CD4-positive, alpha-beta T cell treated with Interferon alpha-2 for 1 hour (primary cell): ENCODE measurements at places on chromosomes 5 and 9.

DNA sequence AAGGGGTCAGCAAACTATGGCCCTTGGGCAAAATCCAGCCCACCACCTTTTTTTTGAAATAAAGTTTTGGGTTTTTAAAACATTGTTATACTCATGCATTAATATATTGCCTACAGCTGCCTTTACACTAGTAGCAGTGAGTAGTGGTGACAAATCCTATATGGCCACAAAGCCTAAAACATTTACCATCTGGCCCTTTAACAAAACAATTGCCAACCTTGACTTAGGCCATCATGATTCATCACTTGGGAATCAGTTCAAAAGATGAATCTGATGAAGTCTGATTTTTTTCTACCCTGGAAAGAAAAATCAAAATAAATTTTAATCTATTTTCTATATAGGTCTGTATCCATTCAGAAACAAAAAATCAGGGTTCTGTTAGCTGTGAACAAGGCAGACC lies 484.9 kb downstream of the BNC2 start:
- no peak for DNase-seq

DNA sequence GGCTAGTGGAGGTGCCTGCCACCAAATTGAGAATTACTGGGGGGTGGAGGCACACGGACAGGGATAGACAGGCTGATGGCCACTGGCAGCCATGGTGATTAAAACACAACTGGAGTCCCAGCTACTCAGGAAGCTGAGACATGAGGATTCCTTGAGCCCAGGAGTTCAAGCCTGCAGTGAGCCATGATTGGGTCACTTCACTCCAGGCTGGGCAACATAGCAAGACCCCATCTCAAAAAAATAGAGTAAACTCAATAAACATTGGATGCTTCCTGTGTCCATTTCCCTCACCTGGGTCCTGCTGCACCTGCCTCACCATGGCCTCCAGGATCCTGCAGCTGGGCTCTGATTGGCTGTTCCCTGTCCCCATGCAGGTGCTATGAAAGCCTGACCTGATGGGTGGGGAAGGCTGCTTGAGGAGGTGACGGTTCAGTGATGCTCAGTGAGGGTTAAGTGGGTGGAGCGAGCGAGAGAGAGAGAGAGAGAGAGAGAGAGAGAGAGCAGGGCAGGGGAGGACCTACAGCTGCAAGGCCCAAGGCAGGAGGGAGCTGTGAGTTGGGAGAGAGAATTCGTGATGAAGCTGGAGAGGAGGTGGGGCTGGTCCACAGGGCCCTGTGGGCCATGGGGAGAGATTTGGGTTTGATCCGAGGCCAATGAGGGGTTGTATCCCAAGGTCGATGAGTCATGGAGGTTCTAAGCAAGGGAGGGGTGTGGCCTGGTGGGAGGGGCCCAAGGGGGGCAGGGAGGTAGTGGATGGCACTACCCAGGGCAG lies 36.7 kb upstream of the FUBP3 start:
- no peak for DNase-seq

GRCh38 chr5:54446379-54446732 lies 9.1 kb upstream of the HSPB3 start:
- DNase-seq: no peak

GRCh38 chr5:130605234-130605633 lies 559.8 kb downstream of the HINT1 start:
- no peak for DNase-seq

GRCh38 chr5:151288180-151288579 lies 15.4 kb downstream of the SLC36A3 start:
- no peak for DNase-seq

GRCh38 chr5:54646356-54647101 lies 129.0 kb downstream of the SNX18 start:
- DNase-seq: peak; percentile 77

GRCh38 chr5:115329475-115329874 lies 33.0 kb upstream of the CCDC112 start:
- DNase-seq: no peak

DNA sequence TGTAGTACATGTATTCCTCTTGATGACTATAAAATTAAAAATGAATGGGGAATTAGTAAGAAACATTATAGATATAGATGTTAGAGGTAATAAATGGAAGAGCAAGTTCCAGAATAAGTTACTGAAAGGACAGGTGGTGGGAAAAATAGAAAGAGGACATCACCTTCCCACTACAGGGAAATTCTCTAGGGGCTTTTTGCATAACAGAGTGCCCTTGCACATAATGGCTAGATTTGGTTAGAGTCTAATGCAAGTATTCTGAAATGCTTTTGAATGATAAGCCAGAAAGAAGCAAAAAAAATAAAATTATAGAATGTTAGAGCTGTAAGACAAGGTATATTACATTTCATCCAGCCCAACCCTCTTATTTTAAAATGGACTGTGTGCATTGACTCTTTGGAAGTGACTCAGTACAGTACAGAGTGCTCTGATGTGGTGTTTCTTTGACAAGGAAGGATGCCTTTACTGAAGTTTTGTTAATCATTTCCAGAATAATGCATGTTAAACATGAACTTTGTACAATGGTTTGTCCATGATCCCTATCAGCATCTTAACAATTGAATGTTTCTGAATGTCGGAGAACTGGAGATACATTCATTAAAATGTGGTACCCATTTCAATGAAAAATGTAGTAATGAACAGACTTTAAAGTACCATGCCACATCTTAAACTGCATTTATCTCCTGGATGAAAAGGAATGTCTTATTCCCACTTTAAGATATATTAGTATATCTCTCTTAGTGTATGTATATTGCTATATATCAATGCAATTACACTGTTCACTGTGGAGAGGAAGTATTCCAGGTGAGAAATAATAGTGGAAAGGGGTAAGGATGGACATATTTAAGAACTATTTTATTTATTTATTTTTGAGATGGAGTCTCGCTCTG lies 391.1 kb downstream of the ADGRV1 start:
- DNase-seq: no peak

DNA sequence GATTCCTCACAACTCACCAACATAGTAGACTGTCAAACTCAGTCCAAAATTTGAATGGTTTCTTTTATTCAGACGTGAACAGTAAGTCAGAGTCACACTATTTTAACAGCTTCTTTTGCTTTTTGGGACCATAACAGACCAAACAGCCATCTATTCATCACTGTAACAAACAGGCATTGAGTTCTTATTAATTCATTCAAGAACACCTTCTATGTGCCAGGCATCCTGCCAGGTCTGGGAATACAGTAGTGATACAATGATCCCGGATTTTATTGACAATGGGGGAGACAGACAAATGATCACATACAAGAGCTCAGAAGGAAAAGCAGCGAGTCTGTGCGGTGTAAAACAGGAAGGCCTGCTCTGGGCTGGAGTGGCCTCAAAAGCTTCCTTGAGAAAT lies 153.3 kb upstream of the ERCC6L2 start:
- DNase-seq: no peak

DNA sequence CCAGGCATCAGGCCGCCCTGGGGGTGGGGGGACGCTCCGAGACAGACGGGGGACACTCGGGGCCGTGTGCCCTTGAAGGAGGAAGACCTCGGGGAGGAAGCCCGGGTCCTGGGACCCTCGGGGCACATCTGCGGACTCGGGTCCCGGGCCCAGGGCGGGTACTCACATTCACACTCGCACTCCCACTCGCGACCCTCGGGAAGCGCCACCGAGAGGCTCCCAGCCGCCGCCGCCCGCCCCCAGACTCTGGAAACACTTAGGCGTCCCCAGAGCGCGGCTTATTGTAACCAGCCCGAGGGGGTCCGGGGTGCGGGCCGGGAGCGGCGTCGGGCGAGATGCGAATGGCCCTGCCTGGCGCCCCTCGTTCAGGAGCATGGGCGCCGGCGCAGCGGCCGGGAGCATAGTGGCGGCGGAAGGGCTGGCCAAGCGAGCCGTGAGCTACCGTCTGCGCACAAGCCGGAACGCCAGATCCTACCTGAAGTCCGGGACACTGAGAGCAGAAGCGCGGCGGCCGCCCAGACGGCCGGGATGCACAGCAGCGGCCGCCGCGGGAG lies 559 bp downstream of the ROR2 start:
- no peak for DNase-seq

DNA sequence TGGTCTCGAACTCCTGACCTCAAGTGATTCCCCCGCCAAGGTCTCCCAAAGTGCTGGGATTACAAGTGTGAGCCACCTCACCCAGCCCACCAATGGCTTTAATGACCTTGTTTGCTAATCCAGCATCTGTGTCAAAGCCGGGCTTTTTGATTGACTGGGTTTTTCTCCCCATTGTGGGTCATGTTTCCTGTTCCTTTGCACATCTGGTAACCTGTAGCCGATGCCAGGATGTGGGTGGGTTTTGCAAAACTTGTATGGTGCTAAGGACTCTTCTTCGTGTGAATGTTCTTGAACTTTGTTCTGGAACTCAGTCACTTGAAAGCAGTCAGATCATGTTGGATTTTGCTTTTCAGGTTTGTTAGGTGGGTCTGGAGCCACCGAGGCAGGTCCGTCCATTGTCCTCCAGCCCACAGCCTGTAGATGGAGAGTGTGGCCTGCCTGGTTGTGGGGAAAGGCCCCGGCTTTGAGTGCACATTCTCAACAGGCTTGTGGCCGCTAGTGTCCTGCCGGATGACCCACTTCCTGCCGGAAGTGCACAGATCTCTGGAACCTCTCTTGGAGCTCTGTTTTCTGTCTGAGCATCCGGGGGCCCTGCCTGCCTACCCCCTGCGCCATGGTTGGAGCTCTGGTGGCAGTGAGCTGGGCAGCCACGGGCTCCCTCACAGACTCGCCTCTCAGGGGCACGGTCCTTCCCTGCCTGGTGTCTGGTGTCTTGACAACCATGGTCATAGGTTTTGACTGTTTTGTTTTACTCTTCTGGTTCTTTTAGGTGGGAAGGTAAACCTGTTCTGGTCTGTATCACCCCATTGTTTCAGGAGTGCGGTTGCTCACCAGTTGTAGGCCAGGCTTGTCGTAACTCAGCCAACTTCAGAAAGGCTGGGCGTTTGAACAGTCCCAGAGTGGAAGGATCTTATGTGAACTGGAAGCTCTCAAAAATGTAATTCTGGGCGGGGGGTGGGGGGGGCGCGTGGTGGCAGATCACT lies 69.6 kb upstream of the CACNA1B start:
- no peak for DNase-seq

DNA sequence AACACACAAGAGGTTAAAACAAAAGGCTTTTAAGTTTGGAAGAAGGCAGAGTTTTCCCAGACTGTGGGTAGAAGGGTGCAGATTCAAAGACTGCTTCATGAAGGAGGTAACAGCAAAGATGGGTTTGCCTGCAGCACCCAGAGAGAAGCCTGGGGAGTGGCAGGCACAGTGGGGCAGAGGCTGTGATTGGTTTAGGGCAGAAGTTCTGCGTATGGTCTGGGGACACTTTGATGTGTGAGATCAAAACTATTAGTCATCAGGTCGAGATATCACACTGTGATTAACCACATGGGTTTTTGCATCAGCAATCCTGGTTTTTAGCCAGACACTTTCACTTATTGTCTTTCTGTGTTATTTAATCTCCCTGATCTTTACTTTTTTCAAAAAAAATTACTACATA lies 188.8 kb upstream of the GLRA1 start:
- peak; percentile 67 for DNase-seq

GRCh38 chr5:108786806-108787483 lies 39.2 kb downstream of the FER start:
- no peak for DNase-seq

- no peak for DNase-seq
Observed at GRCh38 chr9:94903961-94904421, 177.5 kb downstream of the AOPEP start.

GRCh38 chr9:14992516-14992915 lies 82.3 kb upstream of the FREM1 start:
- no peak for DNase-seq

DNA sequence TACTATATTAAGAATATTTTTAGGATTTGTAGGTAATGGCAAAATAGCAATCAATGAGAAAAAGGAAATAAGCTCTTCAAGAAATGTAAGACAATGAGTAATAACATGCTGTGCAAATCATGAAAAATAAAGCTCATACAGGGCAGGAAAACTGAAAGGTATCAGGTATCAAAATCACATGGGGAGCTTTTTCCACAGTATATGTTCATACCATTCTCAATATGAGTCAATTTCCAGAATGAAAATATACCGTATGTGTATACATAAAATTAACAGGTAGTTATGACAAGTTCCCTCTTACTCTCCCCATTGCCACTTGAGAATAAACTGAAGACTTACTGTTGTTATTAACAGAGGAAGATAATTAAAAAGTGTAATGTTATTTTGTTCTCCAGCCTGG lies 35.9 kb downstream of the EFCAB9 start:
- DNase-seq: no peak

DNA sequence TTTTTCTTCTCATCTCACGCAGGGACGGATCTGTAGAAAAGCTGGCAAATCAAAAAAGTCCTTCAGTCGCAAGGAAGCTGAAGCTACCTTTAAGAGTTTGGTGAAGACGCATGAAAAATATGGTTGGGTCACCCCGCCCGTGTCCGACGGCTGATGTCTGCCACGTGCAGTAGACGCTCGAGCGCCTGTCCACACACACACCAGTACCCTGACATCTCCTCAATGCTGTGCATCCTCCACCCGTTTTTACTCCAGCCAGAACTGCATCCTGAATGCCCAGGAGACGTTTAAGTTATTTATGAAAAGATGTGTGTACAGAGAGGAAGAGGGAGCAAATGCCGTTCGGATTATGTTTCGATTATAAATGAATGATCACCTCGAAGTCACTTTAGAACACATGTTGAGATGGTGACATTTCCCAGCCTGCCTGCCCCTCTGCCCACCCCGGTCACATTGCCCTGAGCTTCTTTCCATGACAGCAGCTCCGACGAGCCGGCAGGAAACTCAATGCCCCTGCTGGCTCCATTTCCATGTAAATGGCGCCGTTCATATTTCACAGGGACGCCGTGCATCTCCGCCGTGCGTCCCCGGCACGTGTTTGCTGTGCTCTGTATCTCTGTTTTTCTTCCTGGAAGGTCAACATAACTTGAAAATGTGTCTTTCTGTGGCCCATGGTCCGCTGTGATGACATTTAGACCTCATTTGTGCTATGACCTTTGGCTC lies 42.7 kb downstream of the UBE2QL1 start:
- DNase-seq: no peak

DNA sequence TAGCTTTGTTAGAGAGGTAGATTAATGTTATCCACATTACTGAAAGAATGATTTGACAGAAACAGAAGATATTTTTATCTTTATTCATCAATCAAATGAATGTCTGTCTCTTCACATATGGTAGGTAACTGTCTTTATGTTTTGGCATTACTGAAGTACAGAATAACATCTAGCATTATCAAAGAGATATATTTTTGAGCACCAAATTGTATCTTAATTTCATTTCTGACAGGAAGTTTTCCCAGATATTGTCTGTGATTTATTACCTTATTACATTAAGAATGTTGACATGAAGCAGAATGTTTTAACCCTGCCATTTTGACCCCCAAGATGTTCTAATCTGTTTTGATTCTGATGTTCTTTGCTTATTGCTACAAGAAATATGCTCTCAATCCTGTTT lies 20.3 kb downstream of the CNTRL start:
- DNase-seq: no peak

GRCh38 chr9:129737479-129738274 lies 15.2 kb downstream of the PTGES start:
- peak; percentile 78 for DNase-seq

DNA sequence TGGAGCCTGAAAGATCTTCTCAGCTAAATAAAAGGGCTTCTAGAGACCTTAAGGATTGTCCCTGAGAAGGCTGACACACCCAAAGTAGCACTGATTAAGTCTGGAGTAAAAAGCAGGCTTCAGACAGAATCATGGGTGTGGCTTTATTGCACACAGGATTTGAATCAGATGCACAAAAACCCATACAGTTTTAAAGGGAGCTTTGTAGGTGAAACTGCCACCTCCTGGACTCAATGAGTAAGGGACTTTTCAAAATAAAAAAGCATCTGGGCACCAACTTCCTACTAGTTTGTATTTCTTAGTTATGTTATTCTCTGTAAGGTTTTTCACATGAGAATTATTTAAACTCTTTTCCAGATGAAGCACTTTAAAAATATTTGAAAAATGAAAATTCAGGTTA lies 129.4 kb downstream of the EDIL3 start:
- DNase-seq: no peak
